ENCODE measurements at places on chromosomes 13 and 19.

DNA sequence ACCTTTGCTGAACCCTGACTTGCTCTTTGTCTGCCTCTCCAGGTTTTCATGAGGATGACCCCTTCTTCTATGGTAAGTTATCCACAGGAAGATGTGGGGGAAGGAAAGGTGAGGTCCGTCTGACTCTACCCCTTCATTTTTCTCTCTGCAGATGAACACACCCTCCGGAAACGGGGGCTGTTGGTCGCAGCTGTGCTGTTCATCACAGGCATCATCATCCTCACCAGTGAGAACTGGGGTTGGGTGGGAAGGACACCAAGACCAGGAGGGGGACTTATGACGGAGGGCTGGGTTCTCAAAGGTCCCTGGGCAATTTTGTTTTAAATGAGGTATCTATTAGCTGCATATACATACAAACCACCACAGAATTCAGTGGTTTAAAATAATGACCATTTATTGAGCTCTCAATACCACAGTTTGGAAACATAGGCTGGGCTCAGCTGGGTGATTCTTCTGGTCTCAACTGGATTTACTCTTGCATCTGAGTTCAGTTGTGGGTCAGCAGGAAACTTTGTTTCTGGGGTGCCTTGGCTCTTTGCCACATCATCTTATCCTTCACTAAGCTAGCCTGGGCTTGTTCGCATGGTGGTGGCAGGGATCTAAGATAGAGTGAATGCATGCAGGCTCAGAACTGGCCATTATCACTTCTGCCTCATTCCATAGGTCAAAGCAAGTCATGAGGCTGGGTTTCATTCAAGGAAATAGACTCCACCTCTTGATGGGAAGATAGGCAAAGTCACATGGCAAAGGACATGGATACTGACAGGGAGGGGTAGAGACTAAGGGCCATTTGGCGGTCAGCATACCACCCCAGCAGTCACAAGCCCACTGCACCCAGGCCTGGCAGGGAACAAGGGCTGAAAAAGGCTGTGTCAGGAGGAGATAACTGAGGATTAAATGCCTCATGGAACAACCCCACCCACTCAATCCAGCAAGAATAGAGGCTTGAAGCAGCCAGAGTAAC, 11.8 kb downstream of the FXYD5 start:
- DNase-seq, result no peak

GRCh38 chr19:41868120-41868988, 8.3 kb downstream of the RPS19 start:
- DNase-seq, result no peak

DNA sequence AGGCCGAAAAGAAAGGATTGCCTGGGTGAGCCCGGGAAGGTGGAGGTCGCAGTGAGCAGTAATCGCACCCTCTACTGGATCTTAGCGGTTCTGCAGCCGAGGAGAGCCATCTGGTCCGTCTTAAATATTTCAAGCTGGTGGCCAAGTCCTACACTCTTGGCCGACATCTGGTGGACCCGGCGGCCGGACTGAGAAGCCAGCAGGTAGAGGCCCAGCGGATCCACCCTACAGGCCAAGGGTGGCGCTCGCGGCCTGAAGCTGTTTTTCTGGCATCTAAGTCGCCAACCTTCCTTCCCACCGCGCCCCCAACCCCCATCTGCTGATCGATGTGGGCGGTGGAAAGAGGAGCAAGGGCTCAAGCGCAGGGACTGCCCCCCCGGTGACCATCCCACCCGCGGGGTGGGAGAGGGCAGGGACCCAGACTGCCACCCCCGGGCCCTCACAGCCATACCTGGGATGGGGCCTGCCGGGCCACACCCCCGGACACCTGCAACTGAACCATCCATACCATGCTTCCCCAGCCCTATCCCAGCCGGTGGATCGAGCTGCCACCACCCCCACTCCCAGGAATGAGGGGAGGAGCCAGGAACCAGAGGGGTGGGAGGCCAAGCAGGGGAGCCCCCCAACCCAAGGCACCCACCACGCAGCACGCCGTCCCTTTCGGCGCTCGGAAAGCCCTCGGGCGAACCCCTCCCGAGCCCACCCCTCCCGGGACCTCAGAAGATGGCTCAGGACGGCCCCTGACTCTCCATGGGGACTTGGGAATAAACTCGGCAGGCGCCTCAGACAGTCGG, 46.3 kb upstream of the ZNF730 start:
- no peak for DNase-seq

GRCh38 chr19:28020619-28021258, 1192.2 kb downstream of the UQCRFS1 start:
- no peak for DNase-seq

GRCh38 chr19:15419413-15420025, 731 bp upstream of the AKAP8L start:
- no peak for DNase-seq

DNA sequence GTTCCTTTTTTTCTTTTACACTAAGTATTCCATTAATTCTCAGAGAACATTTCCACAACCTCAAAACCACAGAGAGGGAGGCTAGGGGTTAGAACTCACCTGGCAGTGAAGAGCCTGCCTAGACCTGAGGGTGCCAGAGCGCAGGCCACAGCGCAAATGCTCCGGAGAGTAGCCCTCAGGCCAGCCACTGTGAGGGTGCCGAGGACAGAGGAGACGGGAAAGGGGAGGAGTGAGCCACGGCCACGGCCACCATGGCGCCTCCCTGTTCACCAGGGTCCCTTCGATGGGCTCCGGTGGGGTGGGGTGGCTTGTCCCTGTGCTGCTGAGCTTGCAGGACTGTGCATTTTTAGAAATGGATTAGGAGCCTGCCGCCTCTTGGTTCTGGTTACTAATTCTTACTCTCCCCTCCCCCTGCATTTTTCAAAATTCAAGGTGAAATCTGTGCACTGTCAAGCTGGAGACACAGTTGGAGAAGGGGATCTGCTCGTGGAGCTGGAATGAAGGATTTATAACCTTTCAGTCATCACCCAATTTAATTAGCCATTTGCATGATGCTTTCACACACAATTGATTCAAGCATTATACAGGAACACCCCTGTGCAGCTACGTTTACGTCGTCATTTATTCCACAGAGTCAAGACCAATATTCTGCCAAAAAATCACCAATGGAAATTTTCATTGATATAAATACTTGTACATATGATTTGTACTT, 58.8 kb downstream of the GGACT start:
- DNase-seq, result no peak

DNA sequence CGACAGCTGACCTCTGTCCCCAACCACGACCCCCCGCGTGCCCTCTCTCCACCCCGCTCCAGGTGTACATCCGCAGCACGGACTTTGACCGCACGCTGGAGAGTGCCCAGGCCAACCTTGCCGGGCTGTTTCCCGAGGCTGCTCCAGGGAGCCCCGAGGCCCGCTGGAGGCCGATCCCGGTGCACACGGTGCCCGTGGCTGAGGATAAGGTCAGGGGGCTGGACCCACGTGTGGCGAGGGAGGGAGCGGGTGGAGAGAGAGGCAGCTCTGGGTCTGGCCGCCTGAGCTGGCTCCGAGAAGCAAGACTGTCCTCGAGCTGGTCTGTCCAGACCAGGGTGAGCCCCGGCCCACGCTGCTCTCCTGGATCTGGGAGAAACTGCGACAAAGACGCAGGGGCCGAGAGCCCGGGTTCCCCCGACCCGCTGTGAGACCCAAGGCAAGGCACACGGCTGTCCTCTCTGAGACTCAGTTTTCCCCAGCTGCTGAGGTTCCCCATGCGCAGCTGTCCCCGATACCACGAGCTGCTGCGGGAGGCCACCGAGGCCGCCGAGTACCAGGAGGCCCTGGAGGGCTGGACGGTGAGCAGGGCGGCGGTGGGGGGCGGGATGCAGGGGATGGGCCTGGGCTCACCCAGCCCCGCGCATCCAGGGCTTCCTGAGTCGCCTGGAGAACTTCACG, 1.5 kb downstream of the ACP4 start:
- no peak for DNase-seq

- DNase-seq, result no peak
These were observed 24.5 kb downstream of the RDH8 start for GRCh38 chr19:10037809-10038208.

GRCh38 chr13:91719033-91719432, 320.6 kb downstream of the GPC5 start:
- DNase-seq, result no peak

DNA sequence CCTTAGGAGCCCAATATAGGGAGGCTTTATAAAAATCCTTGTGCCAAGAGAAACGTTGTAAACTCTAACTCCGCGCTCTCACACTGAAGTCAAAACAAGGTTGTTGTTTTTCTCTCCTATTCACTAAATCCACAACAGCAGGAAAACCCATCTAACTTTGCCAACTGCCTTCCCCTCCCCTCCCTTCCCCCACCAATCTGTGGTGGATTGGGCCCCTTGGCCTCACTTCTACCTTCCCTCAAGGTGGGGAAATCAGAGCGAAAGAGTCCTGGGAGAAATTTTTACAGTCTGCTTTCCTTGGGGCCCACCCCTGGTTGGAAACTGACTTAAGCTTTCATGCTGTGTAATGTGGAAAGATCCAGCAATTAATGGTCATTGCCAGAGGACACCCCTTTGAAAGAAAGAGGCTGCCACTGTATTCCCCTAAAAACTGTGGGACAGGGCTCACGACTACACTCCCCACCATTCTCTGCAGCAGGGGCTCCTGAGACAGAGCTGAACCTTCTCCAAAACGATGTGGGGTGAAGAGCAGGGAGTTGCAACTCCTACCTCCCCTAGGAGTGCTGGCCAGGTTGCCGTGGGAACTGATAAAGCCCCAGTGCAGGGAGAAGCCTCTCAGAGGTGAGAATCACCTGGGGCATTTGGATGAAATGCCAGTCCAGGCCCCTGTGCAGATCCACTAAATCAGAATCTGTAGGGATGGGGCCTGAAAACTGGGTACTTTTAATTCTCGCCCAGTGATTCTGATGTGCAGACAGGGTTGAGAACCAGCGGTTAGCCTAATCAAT, 1.1 kb downstream of the DHRS12 start:
- no peak for DNase-seq

DNA sequence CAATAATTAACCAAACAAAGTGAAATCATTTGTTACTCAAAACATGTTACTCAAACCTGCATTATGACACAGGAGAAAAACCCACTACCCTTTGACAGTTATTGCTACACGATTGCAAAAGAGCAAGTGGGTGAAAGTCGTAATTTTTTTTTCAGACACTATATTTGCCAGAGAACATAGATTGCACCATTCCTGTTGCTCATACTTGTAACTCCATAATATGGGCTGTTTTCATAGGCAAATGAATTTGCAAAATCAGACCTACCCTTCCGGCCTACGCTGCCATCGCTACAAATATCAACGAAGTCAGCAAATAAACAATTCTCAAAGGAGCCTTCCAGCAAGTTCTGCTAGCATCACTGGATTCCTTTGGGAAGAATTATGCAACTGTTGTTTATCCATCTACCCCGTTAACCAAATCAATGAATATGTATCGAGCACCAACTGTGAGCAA, 396.5 kb downstream of the IRS2 start:
- DNase-seq, result no peak

DNA sequence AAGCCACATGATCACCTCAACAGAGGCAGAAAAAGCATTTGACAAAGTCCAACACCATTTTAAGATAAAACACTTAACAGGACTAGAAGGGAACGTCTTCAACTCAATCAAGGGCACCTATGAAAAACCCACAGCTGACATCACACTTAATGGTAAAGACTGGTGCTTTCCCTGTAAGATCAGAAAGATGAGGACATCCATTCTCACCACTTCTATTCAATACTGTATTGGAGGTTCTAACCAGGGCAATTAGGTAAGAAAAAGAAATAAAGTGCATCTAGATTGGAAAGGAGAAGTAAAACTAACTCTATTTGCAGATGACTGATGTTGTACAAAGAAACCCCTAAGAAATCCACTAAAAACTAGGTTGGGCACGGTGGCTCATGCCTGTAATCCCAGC, 11.2 kb upstream of the AKAP8 start:
- no peak for DNase-seq

DNA sequence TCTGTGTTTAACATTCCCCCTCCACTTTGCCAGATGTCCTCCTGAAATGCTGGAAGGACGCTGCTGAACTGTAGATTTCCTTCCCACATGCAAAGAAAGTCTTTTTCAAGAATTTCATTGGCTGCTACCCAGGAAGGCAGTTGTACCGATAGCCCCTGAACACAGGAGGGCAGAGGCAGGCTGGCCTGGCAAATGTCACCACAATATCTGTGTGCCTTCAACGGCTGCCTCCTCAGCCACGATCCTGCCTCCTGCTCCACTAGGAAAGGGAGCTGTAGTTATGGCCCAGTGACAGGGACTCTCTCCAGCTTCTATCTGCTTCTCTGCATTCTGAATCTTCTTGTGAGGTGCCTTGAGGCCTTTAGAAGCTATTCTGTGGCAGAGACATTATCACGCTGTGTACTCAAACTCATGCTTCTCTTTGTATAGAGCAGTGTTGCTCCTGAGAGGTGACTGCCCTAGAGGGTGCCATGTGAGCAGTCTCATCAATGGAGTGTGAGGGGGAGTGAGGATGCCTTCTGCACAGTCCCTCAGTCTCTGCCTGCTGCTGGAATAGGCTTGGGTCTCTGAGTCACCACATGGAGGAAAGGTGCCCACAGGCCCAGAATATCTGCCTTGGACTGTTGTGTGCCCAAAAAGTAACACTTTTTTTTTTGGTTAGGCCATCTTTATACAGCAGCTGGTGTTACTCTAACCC, 279.8 kb downstream of the DNAJC15 start:
- DNase-seq, result no peak

DNA sequence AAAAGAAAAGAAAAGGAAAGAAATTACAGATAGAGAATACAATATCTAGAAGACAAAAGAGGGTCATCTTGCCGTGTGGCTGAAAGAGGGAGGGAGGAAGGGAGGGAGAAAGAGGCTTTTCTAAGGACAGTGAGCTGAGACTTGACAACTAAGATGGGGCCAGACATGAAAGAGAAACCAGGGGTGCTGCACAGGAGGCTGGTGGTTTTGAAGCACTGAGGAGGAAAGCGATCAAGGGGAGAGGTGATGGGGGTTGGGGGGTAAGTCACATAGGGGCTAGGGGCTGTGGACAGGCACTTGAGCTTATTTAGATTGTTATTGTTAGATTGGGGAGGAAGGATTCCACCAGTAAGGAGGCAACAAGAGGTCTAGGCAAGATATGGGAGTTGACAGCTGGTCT, 17.3 kb downstream of the PNPLA6 start:
- DNase-seq, result no peak

- no peak for DNase-seq
These were observed 29.4 kb downstream of the RFXAP start for GRCh38 chr13:36848199-36848982.

DNA sequence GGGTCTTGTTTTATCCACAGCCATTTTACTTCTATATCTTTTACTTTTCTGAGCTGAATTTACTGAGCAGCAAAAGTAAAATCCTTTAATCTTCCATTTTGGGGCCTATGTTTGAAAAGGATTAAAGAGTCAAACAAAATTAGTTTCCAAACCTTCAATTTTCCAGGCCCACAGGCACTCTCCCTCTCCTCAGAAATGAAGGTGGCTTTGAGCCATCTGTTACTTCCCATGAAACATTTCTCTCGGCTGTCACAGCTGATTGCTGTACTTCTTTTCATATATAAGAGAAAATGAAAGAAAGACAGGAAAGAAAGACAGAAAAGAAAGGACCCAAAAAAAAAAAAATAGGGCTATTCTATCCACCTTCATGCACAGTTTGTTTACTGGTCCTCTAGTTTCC, 194.9 kb downstream of the LACC1 start:
- no peak for DNase-seq

GRCh38 chr13:78067290-78067689, 148.7 kb upstream of the EDNRB start:
- DNase-seq, result no peak
